Natural killer cell treated with Interleukin-12 subunit alpha and Interleukin-12 subunit beta and Interleukin-15 and Interleukin-18, amount 100 ng/mL, for 72 hours (primary cell): ENCODE measurements at places on chromosomes 13 and 19. TPM values are rescaled to one million over a fixed set of nuclear protein-coding genes. Genes with fewer than 3 reads are reported as not detected.

CCDC70 gene
- not detected for total RNA-seq

BEST2 gene
- not detected for total RNA-seq

ADPRHL1 gene
- total RNA-seq, result 1.8 TPM

PDX1 gene
- not detected for total RNA-seq

CBY2 gene
- not detected for total RNA-seq

POU4F1 gene
- total RNA-seq, result 1.1 TPM

KCNC3 gene
- 25.8 TPM for total RNA-seq

KIR3DL1 gene
- 27.4 TPM for total RNA-seq

MBD3L4 gene
- total RNA-seq, result not detected

SULT2B1 gene
- not detected for total RNA-seq

SIGLEC8 gene
- not detected for total RNA-seq

NLRP9 gene
- not detected for total RNA-seq

IGLON5 gene
- total RNA-seq, result not detected

TBC1D4 gene
- total RNA-seq, result 7.2 TPM

TUBA3C gene
- not detected for total RNA-seq

THSD1 gene
- 0.43 TPM for total RNA-seq

CEACAM6 gene
- total RNA-seq, result not detected

UPF3A gene
- 30.8 TPM for total RNA-seq

CCDC106 gene
- 1.9 TPM for total RNA-seq

TRAPPC5 gene
- 57.9 TPM for total RNA-seq

HPN gene
- 0.31 TPM for total RNA-seq

PABPC3 gene
- not detected for total RNA-seq

CD33 gene
- total RNA-seq, result 1.4 TPM

ZNF570 gene
- 7.1 TPM for total RNA-seq

CEACAM20 gene
- total RNA-seq, result not detected

FAM216B gene
- not detected for total RNA-seq

HCN2 gene
- total RNA-seq, result 0.29 TPM

CABP5 gene
- not detected for total RNA-seq

ZNF534 gene
- not detected for total RNA-seq

DHRS12 gene
- 2.2 TPM for total RNA-seq

RDH8 gene
- not detected for total RNA-seq

ESD gene
- 38.7 TPM for total RNA-seq

CASP14 gene
- not detected for total RNA-seq

C19orf67 gene
- total RNA-seq, result not detected

RFPL4A gene
- total RNA-seq, result not detected

LILRA1 gene
- total RNA-seq, result not detected

DACH1 gene
- total RNA-seq, result not detected

ZFP28 gene
- 3.5 TPM for total RNA-seq

PLK5 gene
- not detected for total RNA-seq

ZNF726 gene
- 14.9 TPM for total RNA-seq

KIR3DL2 gene
- 51.2 TPM for total RNA-seq

SLC1A6 gene
- not detected for total RNA-seq

MIA gene
- 2.4 TPM for total RNA-seq

FGF21 gene
- total RNA-seq, result not detected

SLC7A10 gene
- total RNA-seq, result not detected

CERS4 gene
- total RNA-seq, result 36.8 TPM

CRLF1 gene
- not detected for total RNA-seq

SIGLEC11 gene
- total RNA-seq, result not detected

BCL3 gene
- 117 TPM for total RNA-seq

FXYD1 gene
- total RNA-seq, result not detected

ZNF837 gene
- total RNA-seq, result 0.86 TPM

ZNF701 gene
- total RNA-seq, result 33.4 TPM

SLC25A15 gene
- total RNA-seq, result 6.2 TPM

CACNG7 gene
- total RNA-seq, result not detected

OLFM4 gene
- total RNA-seq, result not detected

PNMA8B gene
- total RNA-seq, result not detected
